Stimulated activated CD8-positive, alpha-beta memory T cell treated with anti-CD3 and anti-CD28 coated beads, Interleukin-4, amount 100 ng/mL, for 1 hour (primary cell): ENCODE measurements at places on chromosomes 12 and 14.

DNA sequence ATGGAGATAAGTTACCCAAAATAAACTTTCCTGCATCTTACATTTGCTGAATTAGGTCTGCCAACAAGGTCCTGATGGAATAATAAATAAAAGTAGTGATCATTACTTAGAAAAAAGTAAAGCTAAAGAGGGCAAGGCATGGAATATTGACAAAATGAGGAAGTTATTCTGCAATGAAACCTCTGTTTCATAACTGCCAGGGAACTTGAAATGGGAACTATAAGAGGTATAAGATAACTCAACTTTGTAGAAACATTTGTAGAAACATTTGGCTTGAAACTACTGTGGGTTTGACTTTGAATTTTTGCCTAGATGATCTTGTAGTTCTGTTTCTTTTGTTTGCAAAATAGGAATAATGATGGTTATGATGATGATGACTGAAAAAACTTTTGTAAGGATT lies 18.7 kb upstream of the YBX3 start:
- DNase-seq, result no peak

GRCh38 chr14:102277874-102278630 lies 26.9 kb downstream of the MOK start:
- DNase-seq, result no peak

DNA sequence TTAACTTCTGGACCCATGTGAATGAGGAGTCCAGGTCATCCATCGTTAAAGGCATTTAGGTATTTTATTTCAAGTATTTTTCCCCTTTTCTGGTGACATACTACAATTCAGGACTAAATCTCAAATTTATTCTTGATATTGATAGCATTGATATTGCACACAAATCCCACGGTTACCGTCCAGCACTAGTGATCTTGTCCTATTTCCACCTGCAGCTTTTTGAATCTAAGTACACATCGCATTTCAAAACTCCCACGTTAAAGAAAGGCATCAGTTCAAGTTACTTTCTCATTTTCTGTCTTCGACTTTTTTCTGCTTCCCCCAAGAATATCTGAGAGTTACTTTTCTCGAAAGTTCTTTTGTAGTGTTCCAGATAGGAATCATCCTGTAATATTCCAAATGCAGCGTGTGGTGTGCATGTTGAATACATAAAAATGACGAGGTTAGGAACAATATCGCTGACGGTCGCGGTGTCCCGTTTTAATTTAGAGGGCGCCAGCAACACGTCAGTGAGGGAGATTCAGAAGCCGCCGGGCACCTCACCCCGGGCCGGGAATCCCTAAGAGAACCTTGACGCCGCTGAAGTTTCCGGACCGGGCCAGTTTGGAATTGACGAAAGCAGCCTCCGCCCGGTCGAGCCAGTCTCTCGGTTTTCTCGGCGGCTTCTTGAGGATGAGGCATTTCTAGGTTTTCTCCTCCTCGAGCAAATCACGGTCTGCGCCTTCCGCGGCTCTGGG lies 569 bp upstream of the RGS6 start:
- no peak for DNase-seq

- no peak for DNase-seq
Observed at GRCh38 chr14:39554576-39554975, 122.3 kb upstream of the FBXO33 start.

DNA sequence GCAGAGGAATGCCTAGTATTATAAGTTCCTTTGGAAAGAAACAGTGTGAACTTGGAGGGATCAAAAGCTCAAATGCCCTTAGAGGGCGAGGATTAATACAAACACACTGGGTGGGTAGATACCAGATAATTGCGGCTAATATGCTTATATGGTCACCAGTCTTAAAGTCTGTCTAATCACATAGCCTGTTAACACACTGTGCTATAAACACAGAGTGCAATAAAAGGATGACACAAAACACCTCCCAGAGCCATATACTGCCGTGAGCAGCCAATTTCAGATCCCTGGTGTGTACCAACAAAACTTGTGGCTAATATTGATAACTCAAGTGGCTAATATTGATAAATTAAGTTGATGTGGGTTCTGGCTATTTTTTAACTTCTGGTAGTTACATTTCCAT lies 1.7 kb upstream of the IL26 start:
- no peak for DNase-seq

GRCh38 chr12:907413-908185 lies 41.9 kb downstream of the RAD52 start:
- DNase-seq, result no peak

DNA sequence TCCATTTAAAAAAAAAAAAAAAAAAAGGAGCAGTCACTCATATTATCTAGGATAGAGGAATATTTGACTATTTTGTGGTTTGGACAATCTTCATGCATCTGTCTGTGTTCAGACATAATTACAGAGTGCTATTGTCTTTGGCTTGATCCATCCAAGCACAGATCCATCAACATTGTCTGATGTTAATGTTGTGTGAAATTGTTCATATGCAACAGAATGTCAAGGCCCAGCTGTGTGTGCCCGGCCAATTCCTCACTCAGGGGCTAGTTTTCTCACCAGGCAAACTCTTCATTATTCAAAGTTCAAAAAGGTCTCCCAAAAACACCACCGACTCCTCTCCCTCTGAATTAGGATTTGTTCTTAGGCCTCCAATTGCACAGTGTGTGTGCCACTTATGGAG lies 324.9 kb upstream of the TMTC1 start:
- no peak for DNase-seq

GRCh38 chr12:46549527-46550265 lies 177.1 kb upstream of the SLC38A2 start:
- no peak for DNase-seq

- DNase-seq, result peak; percentile 11
Observed at GRCh38 chr14:67674139-67674479, 323 bp downstream of the VTI1B start.

DNA sequence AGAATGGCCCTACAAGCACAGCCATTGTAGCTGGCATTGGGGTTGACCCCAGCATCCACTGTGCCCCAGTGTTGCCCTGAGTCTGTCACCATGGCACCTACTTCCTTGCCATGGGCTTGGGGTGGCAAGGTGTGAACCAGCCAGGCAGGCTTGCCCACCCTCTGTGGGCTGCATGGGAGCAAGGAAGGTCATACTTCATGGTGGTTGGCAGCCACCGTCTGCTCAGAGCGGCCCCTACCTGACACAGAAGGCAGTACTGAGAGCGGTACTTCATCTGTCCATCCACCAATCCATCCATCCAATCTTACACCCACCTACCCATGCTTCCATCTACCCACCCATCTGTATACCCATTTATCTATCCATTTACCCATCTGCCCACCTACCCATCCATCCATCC lies 160.1 kb downstream of the KIF26A start:
- no peak for DNase-seq

DNA sequence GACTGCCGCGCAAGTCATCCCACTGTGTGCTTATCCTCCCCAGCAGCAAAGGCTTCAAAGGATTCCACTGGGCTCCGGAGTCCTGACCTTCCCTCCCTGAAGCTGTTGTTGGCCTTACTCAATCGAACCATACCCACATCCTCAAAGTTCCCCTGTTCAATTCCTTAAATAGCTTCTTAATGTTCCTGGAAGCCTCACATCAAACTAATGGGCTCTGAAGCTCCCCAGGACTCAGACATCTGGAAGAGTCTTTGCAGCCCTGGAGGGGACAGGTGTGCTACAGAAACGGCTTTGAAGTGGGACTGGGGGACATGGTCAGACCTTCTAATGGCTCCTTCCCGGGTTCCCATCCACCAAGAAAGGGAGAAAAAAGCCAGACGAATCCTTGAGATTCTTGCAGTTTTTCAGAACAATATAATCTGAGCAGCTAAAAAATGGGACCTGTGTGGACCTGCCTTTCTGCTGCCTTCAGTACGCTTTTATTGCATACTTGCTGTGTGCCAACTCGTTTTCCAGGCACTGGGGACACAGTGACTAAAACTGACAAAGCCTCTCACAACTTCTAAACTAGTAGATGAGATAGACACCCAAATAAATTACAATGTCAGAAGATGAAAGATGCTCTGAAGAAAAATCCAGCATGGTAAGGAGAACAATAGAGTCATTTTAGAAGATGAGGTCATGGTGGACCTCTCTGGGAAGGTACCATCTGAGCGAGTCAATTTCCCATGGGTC lies 204.5 kb downstream of the MON2 start:
- no peak for DNase-seq

- no peak for DNase-seq
Observed at GRCh38 chr12:56546680-56547079, 25.1 kb downstream of the RBMS2 start.

DNA sequence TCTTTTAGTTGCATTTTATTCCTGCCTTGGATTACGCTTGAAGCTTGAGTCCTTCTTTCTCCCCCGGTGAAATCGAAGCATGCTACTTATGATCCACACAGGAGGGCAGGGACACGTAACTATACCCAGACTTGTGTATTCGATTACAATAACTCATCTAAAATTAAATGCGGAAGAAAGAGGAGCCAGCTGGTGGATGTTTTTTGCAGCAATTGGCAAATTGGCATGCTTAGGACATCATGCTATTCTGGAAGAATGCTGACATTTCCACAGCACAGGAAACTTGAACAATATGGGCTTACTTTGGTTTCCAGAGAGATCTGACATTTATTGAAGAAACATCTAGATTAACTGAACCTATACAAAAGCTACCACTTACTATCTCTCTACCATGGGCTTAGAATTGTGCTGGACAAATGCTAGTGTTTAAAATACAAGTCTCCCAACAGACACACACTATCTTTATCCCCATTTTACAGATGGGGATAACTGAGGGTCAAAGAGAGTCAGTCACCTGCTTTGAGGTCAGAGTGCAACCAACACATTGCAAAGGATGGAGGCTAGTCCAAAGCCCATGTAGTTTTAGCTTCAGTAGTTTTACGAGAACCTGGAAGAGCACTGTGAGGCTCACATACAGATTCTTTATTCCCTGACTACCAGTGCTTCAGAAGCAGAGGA lies 36.3 kb downstream of the LGMN start:
- no peak for DNase-seq

DNA sequence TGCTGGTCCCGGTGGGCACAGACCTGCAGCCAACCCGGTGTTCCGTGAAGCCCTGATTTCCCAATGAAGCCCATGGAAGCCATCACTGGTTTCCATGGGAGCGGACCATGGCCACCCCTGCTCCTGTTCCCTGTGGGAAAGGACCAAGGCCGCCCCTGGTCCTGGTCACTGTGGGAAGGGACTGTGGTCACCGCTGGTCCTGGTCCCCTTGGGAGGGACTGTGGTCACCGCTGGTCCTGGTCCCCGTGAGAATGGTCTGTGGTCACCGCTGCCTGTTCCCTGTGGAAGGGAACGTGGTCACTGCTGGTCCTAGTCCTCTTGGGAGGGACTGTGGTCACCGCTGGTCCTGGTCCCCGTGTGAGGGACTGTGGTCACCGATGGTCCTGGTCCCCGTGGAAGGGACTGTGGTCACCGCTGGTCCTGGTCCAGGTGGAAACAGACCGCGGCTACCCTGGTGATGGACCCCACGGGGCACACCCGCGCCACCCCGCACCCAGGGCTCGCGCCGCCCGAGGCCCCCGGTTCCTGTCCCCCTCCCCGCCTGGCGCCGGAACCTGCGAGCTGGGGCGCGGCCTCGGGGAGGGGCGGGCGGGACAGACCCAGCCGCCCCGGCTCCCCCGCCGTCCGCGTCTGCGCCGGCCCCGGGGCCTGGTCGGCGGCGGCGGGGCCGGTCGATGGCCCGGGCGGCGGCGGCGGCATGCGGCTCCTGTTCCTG lies at the start of gene GLT1D1:
Gene GLT1D1 (plus strand): TSS at position 594 of the 715 bp plus-strand sequence. CDS start 104 bp downstream, at position 698.
- DNase-seq, result no peak

GRCh38 chr12:22982635-22983034 lies 357.7 kb downstream of the ETNK1 start:
- no peak for DNase-seq

DNA sequence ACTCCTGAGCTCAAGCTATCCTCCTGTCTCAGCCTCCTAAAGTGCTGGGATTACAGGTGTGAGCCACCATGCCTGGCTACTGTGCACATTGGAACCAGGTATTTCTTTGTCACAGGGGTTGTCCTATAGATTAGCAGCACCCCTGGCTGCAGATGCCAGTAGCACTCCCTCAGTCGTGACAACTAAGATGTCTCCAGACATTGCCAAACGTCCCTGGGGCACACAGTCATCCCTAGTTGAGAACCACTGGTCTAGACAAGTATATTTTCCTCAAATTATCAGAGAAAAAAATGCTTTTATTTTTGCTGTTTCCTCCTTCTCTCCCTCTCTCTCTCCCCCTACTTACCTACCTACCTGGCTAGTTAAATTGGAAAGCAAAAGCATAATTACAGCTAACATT lies 17.9 kb upstream of the P2RX7 start:
- no peak for DNase-seq

GRCh38 chr14:79668951-79669350 lies 542.4 kb downstream of the DIO2 start:
- no peak for DNase-seq

GRCh38 chr14:75748336-75748735 lies 87.3 kb downstream of the TTLL5 start:
- DNase-seq, result no peak

DNA sequence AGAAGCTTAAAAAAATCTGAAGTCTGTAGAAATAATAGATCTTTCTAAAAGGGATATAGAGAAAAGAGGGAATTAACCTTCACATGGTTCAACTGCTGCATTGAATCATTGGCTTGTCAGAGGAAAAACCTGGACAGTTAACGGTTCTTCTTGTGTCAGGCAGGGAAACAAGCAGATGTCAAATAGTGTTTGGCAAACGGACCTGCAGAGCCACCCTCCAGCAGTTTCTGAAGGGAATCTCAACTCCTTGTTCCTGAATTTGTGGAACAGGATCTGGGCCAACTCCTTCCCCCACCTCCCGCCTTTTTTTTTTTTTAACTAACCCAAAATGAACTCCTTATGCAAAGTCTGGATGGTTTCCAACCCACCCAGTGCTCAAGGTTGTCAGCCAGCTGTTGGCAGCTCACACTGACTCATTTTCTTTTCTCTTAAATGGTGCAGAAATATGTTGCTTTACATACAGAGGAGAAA lies 187.3 kb downstream of the CAND1 start:
- no peak for DNase-seq

- DNase-seq, result no peak
Observed at GRCh38 chr12:116172224-116172849, 105.2 kb downstream of the MED13L start.

- no peak for DNase-seq
Observed at GRCh38 chr14:55107766-55108554, 21.1 kb upstream of the LGALS3 start.

DNA sequence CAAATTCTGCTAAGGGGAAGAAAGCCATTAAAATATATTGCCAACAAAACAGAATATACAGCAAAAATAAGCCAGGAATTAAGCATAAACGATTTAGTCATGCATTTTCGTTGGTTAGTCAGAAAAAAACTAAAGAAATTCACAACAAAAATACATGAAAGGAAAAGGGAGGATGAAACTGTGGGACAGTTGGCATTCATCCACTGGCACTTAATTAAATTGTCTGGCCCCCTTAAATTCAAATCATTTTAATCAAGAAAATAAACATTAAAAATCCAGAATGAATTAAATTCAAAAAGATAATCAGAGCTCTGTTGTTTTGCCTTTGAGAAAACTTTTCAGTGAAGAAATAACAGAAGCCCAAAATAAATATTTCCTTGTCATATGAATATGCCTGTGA lies 264.6 kb upstream of the TMTC1 start:
- no peak for DNase-seq

GRCh38 chr14:100076133-100076532 lies 10.9 kb downstream of the EVL start:
- DNase-seq, result no peak

- no peak for DNase-seq
Observed at GRCh38 chr14:101950516-101951215, 13.7 kb upstream of the DYNC1H1 start.
